Caco-2 (cell line): ENCODE measurements at places on chromosomes 1 and 21. TPM values are rescaled to one million over a fixed set of nuclear protein-coding genes. Genes with fewer than 3 reads are reported as not detected.

- DNase-seq: no peak
Measured at GRCh38 chr1:202002507-202002906, 7.9 kb upstream of the ELF3 start.

- DNase-seq: no peak
Measured at GRCh38 chr21:17736072-17736471, 83.1 kb downstream of the C21orf91 start.

- DNase-seq: no peak
Measured at GRCh38 chr1:116232989-116233514, 121.9 kb downstream of the MAB21L3 start.

DNA sequence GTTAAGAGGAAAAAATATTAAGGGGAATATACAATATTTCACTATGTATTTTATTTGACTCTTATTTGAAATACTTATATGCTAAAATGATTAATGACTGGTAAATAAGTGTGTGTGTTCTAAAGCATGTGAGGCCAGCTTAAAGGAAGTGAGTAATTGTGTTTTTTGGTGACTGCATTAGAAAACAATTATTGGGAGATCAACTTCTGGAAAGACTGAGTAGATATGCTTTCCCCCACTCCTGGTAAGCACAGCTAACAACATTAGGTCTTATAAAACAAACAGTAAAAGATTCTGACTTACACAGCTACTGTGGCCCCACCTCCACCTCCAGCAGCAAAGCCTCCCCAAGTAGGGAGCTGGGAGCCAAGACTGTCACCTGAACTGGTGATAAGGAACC lies 403.0 kb downstream of the SRGAP2C start:
- DNase-seq: no peak

- no peak for DNase-seq
Measured at GRCh38 chr1:222583079-222583478, 6.7 kb downstream of the TAF1A start.

DNA sequence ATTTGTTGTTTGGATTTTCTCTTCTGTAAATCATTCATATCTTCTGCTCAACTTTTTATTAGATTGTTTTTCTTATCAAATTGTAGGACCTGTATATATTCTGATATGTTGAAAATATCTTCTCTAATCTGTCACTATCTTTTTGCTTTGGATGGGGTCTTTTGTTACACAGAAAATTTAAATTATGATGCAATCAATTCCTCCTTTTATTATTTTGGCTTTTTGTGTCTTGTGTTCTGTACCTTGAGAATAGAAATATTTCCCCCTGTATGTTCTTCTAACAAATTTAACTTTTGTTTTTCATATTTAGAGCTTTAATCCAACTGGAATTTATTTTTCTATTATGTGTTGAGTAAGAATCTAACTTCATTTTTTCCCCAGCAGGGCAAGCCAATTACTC lies 3.2 kb upstream of the AVPR1B start:
- no peak for DNase-seq

DNA sequence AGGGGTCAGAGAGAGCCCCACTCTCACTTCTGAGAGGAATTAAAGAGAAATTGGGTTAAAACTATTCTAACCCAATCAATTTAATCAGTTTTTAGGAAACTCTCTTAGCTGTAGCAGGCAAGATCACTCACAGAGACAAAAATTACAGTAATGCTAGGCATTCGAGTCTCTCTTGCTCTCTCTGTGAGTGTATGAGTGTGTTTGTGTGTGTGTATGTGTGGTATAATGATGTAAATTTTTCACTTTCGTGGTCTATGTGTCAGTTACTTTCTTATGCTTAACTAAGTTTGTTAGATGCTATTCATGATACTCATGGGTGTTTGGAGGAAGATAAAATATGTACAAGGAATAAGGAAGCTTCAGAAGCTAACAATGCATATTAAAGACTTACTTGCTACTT lies 131.3 kb downstream of the FASLG start:
- no peak for DNase-seq

- peak; percentile 17 for DNase-seq
Measured at GRCh38 chr1:218171302-218171893, 113.7 kb upstream of the RRP15 start.

DNA sequence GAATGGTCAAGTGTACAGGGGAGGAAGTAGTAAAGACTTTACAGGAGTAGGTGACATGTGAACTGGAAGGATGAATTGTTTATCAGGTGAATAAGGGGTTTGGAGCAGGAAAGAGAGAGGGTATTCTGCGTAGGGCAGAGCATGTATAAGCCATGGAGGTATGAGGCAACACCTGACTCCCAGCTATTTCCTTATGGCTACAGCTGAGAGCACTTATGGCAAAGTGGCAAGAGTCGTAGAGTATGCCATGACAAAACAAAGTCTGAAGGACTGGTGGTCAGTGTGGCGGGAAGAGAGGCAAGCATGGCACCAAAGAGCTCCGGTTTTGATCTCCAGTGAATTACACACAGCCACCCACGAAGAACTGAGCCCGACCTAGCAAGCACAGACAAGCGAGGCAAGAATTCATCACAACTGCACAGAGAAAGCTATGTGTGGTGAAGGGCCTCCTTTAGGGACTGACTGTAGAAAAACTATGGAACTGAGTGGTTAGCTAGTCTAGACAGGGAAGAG lies 9.0 kb upstream of the ELOVL1 start:
- no peak for DNase-seq

GRCh38 chr1:81549588-81550127 lies 251.1 kb upstream of the ADGRL2 start:
- DNase-seq: no peak

DNA sequence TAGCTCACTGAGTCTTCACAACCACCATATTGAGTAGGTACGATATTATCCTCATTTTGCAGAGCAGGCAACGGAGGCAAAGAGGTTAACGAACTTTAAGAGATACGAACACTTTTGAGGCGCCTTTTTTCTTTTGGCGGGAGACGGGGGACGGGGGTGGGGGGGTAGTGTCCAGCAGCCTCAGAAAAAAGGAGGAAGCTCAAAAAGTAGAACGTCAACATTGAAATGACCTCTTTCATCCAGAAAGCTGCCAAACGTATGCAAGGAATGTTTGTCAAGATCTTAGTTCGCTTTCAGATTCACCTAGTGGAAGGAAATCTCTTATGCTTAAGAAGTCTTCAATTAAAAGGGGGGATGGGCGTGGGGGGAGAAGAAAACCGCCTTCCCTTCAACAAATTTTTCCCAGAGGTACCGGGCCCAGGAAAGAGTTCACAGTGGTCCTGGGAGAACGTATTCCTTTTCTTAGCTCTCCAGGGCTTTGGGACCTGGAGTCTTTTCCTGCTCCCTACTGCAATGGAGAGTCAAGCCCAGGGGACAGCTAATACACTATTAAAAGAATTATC lies 1.1 kb upstream of the PCAT6 start:
- no peak for DNase-seq

DNA sequence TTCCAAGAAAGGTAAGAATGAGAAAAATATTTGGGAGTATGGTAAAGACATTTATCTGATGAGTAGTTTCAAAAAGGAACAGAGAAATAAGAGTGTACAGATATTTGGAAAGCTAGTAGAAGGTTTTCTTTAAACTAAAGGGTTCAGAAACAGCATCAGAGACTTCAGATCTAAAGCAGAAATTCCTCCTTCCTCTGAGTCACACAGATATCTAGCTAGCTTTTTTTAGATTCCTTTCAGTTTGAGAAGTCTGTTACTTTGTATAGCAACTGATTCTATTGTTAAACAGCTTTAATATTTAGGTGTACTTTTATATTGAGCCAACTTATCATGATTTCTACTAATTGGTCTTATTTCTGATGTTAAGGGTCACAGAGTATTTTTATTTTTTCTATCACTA lies 4.7 kb downstream of the AMY2B start:
- no peak for DNase-seq

- DNase-seq: no peak
Measured at GRCh38 chr1:181525104-181525721, 41.9 kb downstream of the CACNA1E start.

- DNase-seq: no peak
Measured at GRCh38 chr1:218211241-218211640, 73.9 kb upstream of the RRP15 start.

- DNase-seq: no peak
Measured at GRCh38 chr1:58324558-58324957, 222.0 kb downstream of the OMA1 start.

DNA sequence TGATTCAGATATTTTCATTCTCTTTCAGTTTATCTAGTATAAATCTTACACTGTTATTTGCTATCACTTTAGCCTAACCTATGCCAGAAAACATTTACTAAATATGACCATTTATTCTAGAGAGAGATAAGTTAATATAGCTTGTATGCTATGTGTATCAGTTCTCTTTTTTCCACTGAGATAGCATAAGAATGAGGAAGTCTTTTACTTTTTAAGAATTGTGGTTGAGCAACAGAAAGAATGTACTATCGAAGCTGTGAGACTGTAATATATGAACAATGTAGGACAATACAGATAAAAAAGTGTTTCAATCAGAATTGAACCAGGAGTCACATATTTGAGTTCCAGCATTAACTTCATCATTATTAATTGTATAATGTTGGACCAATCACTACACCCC lies 479.9 kb upstream of the PLXNA2 start:
- DNase-seq: no peak

DNA sequence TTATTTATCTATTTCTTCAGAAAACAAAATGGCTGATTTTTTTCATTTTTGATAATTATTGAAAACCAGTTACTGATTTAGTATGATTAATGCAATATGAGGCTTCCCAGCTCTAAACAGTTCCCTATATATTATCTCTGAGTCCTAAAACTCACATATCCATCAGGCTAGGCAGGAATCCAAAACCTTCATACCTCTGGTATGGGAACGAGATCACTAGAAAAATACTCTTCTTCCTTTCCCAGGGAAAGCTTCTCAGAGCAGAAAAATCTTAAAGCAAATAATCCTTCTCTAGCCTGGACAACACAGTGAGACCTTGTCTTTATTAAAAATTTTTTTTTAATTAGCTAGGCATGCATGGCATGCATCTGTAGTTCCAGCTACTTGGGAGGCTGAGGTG lies 42.5 kb downstream of the KDM5B start:
- DNase-seq: no peak

DNA sequence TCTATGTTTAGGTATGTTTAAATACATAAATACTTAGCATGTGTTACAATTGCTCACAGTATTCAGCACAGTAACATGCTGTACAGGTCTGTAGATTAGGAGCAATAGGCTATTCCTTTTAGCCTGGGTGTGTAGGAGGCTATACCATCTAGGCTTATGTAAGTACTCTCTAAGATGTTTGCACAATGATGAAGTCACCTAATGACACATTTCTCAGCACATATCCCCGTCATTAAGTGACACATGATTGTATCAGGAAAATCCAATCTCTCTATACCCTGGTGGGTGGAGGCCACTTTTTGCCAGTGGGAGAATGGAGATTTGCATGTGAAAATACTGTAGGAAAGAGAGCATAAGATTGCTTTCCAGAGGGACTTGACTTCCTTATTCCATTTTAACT lies 5.5 kb upstream of the TEDDM1 start:
- DNase-seq: no peak

DNA sequence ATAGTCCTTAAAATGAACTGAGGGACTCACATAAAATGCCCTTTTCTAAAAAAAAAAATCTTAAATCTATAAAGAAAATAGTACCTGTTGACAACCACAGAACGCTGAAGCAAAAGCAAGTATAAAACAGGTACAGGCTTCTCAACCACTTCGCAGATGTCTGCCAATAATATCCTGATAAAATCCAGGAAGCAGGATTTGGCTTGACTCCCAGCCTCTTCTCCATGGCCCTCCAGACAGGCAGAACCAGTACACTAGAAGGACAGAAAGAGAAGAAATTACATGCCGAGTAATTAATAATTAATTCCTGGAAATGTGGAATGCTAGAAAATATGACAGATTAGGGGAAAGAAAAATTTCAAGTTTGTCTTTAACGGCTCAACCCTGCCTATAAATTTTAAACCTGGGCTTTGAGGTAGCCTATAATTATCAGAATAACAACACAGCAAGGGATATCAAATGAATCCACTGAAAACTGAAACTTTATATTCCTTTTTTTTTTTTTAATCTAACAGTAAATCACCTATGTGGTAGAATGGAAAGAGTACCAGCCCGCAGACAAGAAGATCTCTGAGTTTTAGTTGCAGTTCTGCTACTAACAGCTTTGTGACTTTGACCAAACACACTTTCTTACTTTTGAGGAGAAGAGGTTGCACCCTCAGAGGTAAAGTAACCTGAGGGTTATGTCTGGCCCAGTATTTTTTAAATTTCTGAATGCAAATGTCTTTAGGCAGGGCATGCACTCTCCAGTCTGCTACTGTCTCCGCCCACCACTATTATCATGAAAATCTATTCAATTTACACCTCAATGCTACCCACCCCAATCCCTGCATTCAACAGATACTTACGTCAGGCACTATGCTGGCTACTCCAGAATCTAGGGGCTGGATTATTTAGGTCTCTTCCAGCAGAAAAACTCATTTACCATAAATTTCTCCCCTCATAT lies 2.7 kb downstream of the KIAA0319L start:
- no peak for DNase-seq

DNA sequence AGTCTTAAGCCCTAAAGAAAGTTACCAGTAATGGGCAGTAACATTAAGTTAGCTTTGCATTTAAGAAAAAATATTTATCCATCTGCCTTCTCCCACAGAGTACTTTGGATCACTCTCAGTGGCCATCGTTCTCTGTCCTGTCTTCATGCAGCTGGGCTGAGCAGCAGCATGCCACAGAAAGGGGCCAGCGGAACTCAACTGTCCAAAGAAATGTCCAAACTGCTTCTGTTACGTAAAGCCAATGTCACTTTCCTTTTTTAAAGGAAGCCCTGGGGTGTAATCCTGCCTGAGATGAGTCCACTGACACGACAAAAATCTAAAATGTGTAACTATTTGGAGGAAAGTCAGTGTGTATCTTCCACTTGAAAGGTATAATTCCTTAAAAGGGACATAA lies 291.6 kb downstream of the SMYD3 start:
- no peak for DNase-seq

DNA sequence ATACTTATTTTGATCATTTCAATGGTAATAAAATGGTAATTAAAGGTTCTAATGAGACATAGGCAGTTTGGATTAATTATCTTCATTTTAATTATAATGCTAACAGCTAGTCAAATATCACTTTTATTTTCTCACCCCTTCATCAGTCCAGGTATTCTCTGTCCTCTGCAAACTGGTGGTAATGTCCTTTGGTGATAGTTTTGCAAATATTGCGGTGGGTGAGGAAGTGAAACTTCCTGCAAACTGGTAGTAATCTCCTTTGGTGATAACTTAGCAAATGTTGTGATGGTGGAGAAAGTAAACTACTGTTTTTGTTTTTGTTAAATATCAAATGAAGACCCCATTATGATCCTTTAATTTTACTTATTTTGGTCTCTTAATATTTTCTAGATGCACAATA lies 209.0 kb downstream of the AMY1C start:
- no peak for DNase-seq

- DNase-seq: peak; percentile 35
Measured at GRCh38 chr21:27564684-27565301, 597.9 kb upstream of the ADAMTS5 start.

GRCh38 chr1:232980355-232980978 lies 30.1 kb downstream of the NTPCR start:
- no peak for DNase-seq

Gene CAMSAP2
- total RNA-seq: 23.4 and 24.4 TPM in 2 replicates

Gene SLAMF9
- total RNA-seq: 0.36 TPM in 1 of 2 replicates, not detected in the other

Gene GJB4
- total RNA-seq: not detected in 2 replicates

Gene LIPI
- total RNA-seq: not detected in 2 replicates

Gene RAB25
- total RNA-seq: 138 and 141 TPM in 2 replicates

Gene LINGO4
- not detected in 2 replicates for total RNA-seq

Gene PAQR7
- 22.3 and 26.0 TPM in 2 replicates for total RNA-seq

Gene HJV
- total RNA-seq: not detected in 2 replicates
